ENCODE measurements at places on chromosomes 3 and 15. TPM values are rescaled to one million over a fixed set of nuclear protein-coding genes. Genes with fewer than 3 reads are reported as not detected.

Gene ALG1L2
- total RNA-seq = 0.28 TPM

Gene ALDH1A2
- total RNA-seq = 6.6 TPM

Gene CATSPER2
- 2.2 TPM for total RNA-seq

Gene NANOGP8
- total RNA-seq = 0.78 TPM

Gene C3orf20
- total RNA-seq = 0.12 TPM

Gene ANKUB1
- total RNA-seq = not detected

Gene DOCK3
- total RNA-seq = 0.35 TPM

Gene VPS8
- total RNA-seq = 17.6 TPM

Gene ECE2
- total RNA-seq = 9.3 TPM

Gene SLC12A1
- not detected for total RNA-seq

Gene CEMIP
- 0.41 TPM for total RNA-seq

Gene GPR149
- not detected for total RNA-seq
